ENCODE measurements at places on chromosomes 1 and 21.

GRCh38 chr1:94305704-94306103 is 68.3 kb upstream of the ARHGAP29 start:
- peak; percentile 68 for DNase-seq

DNA sequence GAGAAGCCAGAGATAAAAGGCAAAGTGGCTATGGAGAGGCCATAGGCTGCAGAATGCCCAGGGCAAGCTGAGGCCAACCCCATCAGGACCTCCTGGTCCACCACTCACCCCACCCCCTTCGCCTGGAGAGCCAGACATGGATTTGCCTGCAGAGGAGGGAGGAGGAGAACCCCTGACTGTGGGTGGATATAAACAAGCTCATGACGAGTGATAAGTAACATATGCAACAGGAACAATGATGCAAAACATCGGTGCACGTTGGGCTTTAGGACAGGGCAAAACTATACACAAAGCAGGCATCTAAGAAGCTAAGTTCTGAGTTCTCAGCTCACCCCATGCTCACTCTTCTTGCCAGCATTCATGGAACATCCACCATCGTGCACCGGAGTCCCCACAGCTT is 150.3 kb downstream of the ETS2 start:
- no peak for DNase-seq

DNA sequence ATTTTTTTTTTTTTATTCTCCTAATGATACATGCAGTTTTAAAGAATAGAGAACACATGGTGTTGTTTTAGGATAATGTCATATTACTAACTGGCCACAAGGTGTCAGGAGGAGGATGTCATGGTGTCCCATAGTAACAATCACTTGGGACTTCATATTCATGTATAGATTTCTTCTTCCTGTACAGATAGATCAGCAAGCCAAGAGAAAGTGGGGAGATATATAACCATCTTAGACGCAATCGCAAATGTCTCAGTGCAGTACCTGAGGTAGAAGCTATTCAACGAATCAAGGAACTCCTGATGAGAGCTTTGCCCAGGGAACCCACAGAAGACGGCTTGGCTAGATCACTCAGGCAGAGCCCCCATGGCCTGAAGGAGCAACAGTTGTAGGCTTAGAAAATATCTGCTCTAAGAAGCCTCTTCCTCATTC is 12.3 kb downstream of the OR2T11 start:
- peak; percentile 15 for DNase-seq

DNA sequence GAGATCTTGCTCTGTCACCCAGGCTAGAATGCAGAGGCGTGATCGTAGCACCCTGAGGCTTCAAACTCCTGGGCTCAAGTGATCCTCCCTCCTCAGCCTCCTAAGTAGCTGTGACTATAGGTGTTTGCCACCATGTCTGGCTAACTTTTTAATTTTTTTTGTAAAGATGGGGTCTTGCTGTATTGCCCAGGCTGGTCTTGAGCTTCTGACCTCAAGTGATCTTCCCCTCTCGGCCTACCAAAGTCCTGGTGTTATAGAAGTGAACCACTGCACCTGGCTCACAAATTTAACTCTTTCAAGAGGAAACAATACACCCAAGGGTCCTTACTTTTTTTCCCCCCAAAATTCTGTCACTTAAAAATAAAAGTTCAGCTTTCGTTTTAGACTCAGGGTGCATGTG is 62.3 kb downstream of the GALNT2 start:
- no peak for DNase-seq

DNA sequence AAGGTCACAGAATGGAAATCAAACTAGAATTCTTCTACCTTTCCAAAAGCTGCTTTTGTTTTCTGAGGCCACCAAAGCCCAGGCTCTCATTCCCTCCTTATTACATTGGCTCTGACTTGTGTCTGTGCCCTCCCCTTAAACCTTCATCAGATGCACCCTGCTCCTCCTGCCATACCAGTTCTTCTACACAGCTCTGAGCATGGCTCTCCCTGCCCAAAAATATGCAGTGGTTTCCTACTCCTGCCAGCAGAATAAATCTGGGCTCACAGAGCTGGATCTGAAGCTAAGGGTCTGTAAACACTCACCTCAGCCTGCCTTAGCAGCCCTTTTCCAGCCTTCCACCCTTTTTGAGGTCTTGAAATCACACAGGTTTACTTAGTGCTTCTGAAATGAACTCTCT is 55.0 kb downstream of the TTC3 start:
- no peak for DNase-seq

- DNase-seq = no peak
Measured at GRCh38 chr1:170604065-170604464, 59.9 kb upstream of the PRRX1 start.

GRCh38 chr1:45679123-45679522 is 7.2 kb downstream of the GPBP1L1 start:
- DNase-seq = no peak

GRCh38 chr1:47403321-47403910 is 12.7 kb upstream of the FOXE3 start:
- no peak for DNase-seq

DNA sequence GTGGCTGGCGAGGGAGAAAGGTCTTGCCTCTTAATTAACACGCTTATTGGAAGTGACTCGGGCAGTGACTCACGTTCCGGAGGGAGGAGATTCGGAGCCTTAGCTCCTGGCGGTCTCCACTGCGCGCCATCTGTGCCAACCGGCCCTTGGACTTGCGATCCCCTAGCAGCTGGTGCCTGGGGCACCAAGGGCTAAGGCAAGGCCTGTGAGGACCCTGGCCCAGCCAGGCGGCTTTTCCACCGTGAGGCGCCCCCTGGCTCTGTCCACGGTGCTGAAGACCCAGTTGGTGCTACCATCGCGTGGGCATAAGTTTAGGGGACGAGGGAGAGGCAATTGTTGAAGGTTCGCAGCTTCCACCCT is 1.3 kb upstream of the SYT6 start:
- DNase-seq = peak; percentile 32

GRCh38 chr1:10615332-10615731 is 140.6 kb downstream of the PEX14 start:
- no peak for DNase-seq

- peak; percentile 91 for DNase-seq
Measured at GRCh38 chr1:87392248-87393192, 63.8 kb downstream of the LMO4 start.

- peak; percentile 93 for DNase-seq
Measured at GRCh38 chr1:201137579-201138310, 10.8 kb upstream of the ASCL5 start.

DNA sequence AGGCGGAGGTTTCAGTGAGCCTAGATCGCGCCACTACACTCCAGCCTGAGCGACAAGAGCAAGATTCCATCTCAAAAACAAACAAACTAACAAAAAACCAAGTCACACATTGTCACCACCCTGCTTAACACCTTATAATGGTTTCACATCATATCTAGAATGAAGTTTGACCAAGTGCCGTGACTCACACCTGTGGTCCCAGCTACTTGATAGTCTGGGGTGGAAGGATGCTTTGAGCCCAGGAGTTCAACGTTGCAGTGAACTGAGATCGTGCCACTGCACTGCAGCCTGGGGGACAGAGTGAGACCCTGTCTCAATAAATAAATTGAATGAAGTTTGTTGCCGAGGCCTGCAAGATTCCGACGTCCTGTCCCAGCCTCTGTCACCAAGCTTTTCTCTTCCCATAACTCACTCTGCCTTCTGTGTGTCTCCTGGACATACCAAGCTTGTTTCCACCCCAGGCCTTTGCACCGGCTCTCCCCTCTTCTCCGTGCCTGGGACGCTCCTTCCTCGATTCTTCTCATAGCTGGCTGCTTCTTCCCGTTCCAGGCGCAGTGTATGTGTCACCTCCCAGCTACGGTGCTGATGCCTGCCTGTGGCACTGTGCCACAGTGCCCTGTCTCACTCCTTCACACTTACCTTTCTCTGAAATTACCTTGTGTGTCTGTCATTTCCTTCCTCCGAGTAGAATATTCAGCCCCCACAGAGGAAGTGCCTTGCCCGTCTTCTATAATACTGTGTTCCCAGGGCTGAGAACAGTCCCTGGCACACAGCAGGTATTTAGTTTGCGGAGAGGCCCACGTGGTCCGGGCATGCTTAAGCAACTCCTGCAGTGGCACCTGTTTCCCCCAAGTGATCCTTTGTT is 3.8 kb upstream of the SELENON start:
- no peak for DNase-seq

DNA sequence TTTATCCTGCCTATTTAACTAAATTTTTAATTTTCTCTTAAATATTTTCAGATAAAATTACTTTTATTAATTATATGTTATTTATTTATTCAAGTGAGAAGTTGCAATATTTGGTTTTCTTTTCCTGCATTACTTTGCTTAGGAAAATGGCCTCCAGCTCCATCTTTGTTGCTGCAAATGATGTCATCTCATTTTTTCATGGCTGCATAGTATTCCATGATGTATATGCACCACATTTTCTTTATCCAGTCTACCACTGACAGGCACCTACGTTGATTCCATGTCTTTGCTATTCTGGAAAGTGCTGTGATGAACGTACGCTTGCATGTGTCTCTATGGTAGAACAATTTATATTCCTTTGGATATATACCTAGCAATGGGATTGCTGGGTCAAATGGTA is 186.9 kb upstream of the LYPLAL1 start:
- no peak for DNase-seq

- DNase-seq = no peak
Measured at GRCh38 chr1:171963762-171964161, 122.5 kb downstream of the DNM3 start.

DNA sequence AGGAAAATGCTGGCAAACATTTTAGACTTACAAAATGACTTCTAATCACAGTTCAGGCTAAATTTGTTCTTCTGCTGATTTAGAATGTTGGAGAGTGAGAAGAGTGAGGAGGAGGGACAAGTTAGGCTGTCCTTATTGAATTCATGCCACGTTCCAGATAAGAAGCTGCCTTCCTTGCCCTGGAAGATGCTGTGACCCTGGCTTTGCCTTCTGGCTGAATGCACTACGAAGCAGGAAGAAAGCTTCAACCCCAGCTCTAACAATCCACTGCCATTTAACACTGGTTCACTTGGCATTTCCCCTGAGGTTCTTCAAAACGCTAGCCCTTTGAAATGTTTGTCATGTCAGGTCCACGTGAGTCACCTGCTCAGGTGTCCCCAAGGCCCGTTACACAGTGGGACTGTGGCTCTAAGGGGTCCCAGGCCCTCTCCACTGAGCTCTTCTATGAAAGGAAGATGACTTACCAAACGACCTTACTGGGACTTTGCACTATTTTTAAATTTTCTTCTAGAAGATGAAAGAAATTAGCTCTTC is 30.0 kb upstream of the LRRC8C start:
- no peak for DNase-seq

- DNase-seq = no peak
Measured at GRCh38 chr1:237684236-237684635, 206.5 kb downstream of the ZP4 start.

GRCh38 chr1:218344814-218345672 is at the start of gene TGFB2:
TSS of gene TGFB2 (plus strand) at chr1:218345336. CDS start at chr1:218346702, 1,366 bp downstream.
- DNase-seq = peak; percentile 82

DNA sequence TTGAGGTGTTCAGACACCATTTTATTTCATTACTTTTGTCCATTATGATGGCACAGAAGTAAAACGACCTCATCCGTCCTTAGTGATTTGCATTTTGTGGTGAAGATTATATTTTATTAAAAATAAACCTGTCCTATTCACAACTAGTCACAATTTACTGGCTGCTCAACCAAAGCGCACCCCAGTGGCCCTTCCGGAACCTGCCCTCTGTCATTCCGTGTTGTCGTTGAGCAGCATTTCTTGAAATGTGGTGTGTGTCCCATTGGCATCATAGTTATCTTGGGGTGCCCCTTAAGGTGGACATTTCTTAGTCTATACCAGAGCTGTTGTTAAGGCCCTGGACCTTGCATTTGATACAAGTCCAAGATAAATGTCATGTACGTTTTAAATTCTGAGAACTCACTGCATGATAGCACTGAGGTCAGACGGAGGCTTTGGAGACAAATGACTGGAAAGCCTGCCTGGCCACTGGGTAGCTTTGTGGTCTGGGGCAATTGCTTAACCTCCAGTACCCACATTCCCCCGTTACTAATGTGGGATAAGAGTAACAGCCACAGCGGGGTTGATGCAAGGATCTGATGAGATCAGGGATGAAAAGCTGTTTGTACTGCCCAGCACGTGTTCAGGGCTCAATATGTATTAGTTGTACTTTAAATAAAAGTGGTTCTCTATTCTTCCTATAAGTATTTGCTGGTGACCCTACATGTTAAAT is 36.2 kb downstream of the BACH1 start:
- DNase-seq = peak; percentile 54

DNA sequence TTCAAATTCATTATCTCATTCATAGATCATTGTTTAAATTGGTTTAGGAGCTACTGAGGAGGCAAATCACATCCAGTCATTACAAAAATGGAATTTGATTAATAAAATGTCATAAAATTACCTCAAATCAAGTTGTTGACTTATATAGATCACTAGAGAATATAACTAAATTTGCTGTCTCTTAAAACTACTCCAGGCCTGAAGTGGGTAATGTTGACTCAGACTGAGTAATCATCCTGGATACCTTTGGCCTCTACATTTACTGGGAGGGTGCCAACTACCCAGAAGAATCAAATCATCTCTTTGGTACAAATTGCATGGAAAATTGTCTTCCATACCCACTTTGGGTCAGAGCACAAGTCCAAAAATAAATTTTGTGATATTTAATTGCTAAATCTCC is 191.2 kb upstream of the GREM2 start:
- peak; percentile 44 for DNase-seq

DNA sequence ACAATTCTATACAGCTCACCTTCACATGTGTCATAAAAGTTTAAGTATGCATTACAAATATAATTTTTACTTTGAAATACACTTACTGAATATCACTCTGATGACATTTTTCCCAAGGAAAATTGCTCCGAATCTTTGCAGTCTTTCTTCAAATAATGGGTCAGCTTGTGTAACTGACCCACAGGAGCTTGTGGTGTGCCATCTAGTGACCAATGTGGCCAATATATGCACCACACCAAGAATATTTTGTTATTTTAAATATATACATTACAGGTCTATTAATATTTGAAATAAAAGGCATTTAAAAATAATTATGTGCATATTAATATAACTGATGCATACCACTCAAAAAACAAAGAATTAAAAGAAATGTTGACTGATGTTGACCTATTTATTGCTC is 271.4 kb downstream of the TBX15 start:
- DNase-seq = no peak
